Left renal cortex interstitium (tissue), 4 donors: ENCODE measurements at places on chromosomes 13 and 19.
A peak's percentile ranks its signal among the peaks of the same experiment; 100 is the strongest.

DNA sequence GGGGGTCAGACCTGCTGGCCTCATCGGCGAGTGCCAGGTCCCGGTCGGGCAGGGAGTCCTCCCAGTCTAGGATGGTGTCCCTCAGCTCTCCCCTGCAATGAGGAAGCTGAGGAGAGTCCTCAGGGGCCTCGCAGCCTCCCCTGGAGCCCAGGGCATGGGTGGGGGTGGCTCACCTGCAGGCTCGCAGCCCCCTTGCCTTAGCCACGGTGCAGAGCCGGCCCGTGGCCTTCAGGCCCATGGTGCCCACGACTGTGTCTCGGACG, 6.8 kb downstream of the SIRT6 start:
- no peak for DNase-seq

- DNase-seq, result no peak
Observed at GRCh38 chr19:15138427-15138826, 31.2 kb downstream of the SYDE1 start.

DNA sequence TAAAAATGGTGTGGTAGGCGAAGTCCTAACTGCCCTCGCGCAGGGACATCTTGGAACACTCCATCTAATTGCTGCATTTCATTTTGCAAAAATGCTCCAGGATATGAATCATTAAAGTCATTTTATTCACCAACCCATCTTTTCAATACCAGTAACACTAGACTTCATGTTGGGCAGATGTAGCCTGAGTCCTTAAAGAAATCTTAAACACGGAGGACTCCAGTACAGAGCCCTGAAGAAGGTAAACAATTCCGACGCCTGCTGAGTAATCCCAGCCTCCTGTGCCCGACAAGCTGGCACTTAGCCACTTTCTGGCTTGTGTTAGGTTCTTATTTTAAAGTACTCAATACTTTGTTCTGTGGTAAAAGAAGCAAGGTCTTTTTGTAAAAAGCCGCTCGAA, 58.0 kb upstream of the IRS2 start:
- DNase-seq, result no peak

- DNase-seq, result no peak
Observed at GRCh38 chr13:29802621-29803020, 47.8 kb downstream of the UBL3 start.

- no peak for DNase-seq
Observed at GRCh38 chr13:97369261-97369893, 64.6 kb upstream of the RAP2A start.

- DNase-seq, result no peak
Observed at GRCh38 chr13:39232401-39232980, 194.2 kb downstream of the NHLRC3 start.

DNA sequence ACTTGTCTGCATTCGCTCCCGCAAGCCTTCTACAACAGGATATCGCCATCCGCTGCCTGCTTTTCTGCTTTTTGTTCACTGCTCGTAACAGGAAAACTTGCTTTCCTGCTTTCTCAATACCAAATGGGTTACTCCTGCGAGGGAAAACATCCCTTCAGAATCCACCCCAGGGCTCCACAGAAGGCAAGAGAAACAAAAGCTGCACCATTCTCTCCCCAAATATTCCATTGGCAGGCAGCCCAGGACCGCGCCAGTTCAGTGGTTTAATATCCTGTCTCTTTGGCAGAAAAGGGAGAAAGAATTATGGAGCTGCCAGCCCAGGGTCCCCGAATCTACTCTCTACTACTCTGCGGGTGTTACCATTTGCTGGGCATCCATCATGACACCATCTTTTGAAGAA, 84.7 kb upstream of the DOCK9 start:
- DNase-seq, result peak; percentile 72

GRCh38 chr19:36215276-36216123, 594 bp downstream of the ZNF146 start:
- DNase-seq, result peak; percentile 87

GRCh38 chr19:17393914-17394313, at the start of gene CCDC194:
Gene CCDC194 (minus strand): TSS chr19:17394196. CDS start chr19:17394158, 38 bp downstream.
- no peak for DNase-seq

DNA sequence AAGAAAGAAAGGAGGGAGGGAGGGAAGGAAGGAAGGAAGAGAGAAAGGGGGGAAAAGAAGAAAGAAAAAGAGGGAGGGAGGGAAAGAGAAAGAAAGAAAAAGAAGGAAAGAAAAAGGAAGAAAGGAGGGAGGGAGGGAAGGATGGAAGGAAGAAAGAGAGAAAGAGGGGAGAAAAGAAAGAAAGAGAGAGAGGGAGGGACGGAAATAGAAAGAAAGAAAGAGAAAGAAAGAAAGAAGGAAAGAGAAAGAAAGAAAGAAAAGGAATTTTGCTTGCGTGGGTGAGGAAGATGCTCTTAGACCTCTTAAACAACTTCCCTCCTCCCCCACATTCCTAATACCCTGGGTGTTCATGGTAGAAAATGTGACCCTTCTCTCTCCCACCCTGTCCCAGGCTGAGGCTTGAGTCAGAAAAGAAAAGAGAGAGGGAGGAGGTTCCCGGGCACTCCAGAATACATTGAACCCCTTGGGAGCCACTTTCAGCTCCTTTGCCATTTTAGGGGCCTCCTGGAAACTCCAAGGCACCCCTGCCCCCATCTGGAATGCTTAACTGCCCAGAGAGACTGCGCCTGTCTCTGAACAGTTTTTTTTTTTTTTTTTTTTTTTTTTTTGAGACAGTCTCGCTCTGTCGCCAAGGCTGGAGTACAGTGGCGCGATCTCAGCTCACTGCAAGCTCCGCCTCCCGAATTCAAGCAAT, 9.2 kb upstream of the KANK3 start:
- DNase-seq, result no peak

- DNase-seq, result no peak
Observed at GRCh38 chr13:75495938-75496337, 14.0 kb upstream of the TBC1D4 start.

DNA sequence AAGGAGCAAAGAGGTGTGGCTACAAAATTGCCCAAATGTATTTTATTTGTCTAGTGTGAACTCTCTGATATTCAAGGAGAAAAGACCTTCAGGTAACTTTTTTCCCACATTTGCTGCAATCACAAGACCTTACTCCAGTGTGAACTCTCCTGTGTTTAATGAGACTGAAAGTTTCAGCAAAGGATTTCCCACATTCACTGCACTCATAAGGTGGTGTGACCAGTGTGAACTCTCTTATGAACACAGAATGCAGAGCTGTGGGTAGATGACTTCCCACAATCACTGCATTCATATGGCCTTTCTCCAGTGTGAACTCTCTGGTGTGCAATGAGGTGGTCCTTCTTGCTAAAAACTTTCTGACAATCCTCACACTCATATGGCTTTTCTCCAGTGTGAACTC, 16.4 kb downstream of the ZNF814 start:
- no peak for DNase-seq

GRCh38 chr13:44904967-44905366, 84.3 kb downstream of the NUFIP1 start:
- DNase-seq, result no peak

DNA sequence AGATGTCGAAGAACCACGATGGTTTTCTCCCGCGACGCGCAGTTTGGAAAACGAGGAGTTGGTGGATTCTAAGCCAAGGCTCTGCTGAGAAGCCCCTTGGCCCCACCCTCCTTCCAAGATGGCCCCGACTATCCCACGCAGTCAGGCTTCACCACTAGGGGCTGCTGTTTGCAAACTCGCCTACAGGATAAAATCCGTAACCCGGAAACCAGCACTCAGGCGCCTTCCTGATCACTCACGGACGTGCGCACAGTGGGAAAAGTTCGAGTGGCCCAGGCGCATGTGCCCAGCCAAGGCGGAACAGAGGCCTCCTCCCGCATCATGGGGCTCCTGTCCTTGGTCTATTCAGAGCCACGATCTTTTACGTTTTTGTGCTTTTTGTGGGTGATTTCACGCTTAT, 19.2 kb upstream of the UQCR11 start:
- DNase-seq, result peak; percentile 40

GRCh38 chr19:46904114-46905060, 43.6 kb downstream of the ARHGAP35 start:
- DNase-seq, result no peak

DNA sequence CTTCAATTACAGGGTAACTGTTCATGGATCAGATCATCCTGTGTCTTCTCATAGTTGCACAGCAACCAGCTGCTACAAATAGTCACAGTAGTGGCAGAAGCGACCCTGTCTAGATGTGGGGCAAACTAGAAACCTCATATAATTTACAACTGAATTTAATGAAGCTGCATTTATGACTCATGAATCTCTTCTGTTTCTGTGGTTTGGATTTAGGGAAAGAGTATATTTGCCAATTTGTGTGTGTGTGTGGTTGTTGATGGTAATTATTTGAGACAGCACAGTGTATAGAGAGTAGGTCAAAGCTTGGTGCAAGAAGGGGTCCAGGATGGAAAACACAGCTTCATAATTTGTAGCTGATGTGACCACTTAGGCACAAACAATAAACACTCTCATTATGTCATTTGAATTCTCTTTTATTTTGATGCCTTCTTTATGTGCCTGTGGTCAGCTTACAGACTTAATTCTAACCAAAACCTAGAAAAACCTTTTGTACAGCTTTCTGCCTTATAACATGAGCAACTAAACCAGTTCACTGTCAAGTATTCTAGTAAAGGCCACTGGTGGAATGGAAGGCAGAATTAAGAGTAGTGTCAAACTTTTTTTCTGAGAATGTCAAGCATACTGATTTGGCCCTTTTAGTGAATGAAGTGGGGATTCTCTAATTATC, 218.1 kb downstream of the TBC1D4 start:
- DNase-seq, result no peak

DNA sequence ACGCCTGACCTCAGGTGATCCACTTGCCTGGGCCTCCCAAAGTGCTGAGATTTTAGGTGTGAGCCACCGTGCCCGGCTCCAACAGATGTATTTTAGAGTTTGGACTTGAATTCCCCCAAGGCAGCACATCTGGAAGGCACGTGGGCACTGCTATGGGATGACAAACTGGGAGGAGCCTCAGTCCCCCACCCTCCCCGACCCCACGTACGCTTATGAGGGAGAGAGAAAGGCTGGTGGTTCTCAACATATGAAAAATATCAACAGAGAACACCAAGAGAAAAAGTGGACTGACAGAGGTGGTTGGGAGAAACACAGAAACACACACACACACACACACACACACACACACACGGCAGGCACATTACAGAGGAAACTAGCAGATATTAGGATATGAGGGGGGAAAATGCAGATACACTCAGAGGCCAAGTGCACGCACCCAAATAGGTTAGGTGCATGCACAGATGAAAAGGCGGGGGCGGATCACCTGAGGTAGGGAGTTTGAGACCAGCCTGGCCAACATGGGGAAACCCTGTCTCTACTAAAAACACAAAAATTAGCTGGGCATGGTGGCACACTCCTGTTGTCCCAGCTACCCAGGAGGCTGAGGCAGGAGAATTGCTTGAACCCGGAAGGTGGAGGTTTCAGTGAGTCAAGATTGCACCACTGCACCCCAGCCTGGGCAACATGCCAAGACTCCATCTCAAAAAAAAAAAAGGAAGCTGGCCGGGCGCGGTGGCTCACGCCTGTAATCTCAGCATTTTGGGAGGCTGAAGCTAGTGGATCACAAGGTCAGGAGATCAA, 3.2 kb downstream of the STX10 start:
- no peak for DNase-seq

GRCh38 chr13:60155978-60156377, 7.8 kb downstream of the DIAPH3 start:
- no peak for DNase-seq

DNA sequence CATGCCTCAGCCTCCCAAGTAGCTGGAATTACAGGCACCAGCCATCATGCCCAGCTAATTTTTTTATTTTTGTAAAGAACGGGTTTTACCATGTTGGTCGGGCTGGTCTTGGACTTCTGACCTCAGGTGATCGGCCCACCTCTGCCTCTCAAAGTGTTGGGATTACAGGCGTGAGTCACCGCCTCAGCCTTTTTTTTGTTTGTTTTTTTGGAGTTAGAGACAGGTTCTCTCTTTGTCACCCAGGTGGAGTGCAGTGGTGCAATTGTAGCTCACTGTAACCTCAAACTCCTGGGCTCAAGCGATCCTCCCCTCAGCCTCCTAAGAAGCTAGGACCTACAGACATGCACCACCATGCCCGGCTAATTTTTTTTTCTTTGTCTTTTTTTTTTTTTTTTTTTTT, 15.6 kb upstream of the NOTCH3 start:
- DNase-seq, result no peak

DNA sequence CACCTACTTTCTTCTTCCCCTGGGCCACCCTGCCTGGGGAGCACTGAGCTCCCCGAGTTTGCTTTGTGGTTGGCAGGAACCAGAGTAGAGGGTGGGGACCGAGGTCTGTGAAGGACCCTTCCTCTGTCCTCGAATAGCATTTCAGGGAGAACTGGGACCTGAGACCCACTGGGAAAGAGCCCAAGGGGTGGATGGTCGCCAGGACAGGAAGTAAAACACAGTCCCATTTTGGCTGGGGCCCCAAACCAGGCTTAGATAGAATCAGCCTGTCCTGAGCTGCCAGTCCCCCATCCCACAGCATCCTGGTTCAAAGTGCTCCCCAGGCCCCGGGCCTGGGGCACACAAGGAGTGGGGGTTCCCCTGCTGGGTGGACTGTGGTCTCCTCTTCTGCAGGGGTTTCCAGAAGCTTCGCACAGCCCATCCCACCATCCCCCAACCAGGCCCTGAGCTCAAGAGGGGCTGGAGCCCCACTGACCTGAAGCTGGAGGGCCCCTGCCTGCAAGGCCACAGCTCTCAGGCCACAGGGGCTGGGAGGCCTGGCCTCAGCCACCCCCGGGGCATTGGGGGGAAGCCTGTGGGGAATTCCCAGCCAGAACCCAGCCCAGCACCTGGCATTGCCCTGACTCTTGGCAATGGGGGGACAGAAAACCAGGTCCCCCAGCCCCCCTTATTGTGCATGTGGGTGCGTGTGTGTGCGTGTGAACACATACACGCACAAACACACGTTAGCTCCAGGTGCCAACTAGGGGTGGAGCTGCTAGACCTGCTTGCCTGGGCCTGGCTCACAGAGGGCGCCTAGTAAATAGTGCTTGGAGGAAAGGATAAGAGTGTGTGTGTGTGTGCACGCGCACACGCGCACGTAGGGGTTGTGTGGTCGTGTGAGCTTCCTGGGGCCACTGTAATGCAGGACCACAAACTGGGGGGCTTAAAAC, 995 bp upstream of the MKNK2 start:
- DNase-seq, result no peak

- no peak for DNase-seq
Observed at GRCh38 chr19:17306285-17306714, 628 bp downstream of the MRPL34 start.

DNA sequence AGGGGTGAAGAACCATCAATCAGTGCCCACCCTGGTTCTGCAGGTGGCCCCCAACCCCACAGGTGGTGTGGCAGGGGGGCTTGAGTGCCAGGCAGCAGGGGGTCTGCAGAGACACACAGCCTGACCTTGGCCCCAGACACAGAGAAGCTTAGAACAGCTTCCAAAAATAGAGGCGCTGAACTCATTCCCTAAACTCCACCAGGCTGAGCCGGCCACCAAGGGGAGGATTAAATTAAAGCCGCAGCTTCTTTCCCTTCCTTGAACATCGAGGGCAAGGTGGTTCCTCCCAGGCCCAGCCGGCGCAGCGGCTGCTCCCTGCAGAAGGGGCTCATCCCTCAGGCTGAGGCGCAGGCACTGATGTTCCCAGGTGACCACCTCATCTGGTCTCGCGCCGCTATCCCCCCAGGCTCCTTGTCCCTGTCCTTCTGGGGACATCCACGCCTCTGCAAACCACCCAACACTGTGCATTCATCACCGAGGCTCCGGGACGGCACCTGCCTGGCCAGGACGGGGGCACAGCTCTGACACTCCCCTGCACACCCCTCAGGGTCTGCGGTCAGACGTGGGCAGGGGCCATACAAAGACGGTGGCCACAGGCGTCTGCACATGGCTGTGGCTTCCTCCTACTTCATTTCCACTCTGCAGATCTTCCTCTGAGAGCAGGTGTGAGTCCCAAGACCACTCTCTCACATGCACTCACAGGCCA, 30.9 kb downstream of the LAMP1 start:
- no peak for DNase-seq

GRCh38 chr13:37450276-37450675, 148.3 kb downstream of the POSTN start:
- DNase-seq, result no peak
